ENCODE measurements at places on chromosomes 13 and 19.

GRCh38 chr13:114130131-114130836 lies 2.1 kb downstream of the RASA3 start:
- no peak for DNase-seq

- no peak for DNase-seq
Observed at GRCh38 chr13:58302349-58302748, 670.8 kb downstream of the PCDH17 start.

DNA sequence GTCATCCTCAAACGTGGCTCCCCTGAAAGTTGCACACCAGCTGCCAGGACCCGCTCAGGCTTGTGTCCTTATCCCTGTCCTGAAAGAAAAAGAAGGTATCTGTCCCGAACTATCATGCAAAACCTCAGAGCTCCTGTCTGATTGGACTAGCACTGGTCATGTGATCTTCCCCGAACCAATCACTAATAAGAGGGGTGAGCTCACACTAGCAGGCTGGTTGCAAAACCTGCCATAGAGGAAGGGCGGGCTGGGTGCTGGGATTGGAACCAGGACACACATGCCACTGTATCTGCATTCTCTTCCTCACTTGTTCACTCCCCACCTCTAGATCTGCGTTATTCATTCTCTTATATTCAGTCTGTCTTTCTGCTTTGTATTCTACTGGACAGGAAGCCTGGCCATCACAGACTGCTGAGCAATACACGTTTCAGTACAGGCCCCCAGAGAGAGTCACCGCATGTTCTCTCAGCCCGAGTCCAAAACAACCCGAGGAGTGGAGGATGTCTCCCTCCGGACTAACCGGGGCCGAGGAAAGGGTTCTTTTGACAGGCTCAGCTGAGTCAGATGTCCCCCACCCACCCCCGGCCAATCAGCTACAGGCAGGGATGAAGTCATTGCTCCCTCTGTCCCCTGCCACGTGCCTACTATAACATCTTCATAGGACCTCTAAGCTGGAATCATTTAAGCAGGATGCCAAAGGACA lies 97.7 kb downstream of the SIPA1L3 start:
- DNase-seq, result peak; percentile 61

- DNase-seq, result no peak
Observed at GRCh38 chr13:32037471-32037870, 5.9 kb downstream of the FRY start.

- no peak for DNase-seq
Observed at GRCh38 chr19:49643466-49643865, 1.5 kb downstream of the SCAF1 start.

DNA sequence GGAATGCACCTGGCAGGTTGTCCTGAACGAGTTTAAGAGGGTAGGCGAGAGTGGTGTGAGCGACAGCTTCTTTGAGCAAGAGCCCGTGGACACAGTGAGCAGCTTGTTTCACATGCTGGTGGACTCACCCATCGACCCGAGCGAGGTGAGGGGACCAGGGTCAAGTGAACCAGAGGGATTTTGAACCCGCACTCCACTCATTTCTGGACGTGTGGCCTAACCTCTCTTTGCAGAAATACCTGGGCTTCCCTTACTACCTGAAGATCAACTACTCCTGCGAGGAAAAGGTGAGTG lies 1.7 kb downstream of the CATSPERG start:
- DNase-seq, result no peak

DNA sequence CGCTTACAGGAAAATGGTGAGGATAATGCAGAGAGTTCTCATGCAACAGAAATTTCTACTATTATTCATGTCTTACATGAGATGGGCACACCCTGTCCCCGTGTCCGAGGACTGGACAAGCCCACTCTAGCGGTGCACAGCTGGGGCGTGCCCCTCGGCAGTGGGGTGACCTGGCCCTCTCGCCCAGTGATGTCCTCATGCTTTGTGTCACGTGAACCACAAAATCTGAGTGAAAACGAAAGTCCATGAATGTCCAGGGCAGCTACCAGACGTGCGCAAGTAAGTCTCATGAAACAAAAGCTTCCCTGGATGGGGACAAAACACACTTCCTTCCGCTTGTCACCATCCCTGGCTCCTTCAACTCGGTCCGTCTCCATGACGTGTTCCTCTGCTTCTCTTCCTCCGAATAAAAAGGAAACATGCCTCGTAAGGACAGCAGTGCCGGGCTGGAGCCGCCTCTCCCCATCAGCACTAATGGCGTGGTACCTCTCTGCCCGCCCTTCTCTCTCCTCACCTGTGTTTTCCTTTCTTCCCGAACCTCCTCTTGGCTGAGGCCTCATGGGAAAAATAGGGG lies 45.6 kb downstream of the ANKRD10 start:
- DNase-seq, result no peak

- DNase-seq, result no peak
Observed at GRCh38 chr13:27792393-27793218, at the start of gene GSX1. TSS of gene GSX1 (plus strand) at chr13:27792483. CDS start at chr13:27792691, 208 bp downstream.

DNA sequence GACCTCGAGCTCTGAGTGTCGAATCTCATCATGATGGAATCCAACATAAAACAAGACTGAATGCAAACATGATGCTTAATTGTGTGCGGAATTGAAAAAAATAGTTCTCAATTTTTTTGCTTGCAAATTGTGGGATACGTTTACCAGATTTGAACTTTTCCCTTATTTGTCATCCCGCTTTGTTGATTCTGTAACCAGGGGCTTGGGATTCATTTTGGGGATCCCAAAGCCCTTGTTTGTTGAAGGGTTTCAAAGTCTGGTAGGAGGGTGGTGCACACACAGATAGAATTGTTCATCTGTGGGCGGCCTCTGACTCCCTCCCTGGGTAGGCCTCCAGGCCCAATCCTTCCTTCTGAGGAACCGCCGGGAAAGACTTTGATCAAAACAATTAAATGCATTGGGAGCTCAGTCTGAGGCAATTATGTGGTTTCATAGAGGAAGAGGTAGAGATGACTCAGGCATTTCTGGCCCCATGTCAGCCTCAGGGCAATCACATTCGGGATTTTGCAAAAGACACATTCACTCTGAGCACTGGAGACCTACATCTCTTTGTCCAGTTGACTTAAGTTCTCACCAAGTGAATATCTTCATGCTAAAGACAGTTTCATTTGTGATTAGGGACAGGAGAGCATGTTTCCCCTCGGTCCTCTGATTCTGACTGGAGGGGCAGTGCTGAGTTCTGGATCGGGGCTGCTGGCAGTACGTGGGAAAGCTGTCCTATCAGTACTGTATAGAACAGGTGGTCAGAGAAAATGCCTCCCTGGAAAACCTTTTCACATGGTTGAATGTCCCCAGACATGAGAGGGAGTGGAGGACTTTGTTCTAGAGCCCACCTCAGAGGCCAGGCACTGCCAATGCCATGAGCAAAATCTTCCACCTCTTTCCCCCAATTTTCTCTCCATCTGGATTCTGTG lies 27.8 kb upstream of the IGFL4 start:
- DNase-seq, result no peak

DNA sequence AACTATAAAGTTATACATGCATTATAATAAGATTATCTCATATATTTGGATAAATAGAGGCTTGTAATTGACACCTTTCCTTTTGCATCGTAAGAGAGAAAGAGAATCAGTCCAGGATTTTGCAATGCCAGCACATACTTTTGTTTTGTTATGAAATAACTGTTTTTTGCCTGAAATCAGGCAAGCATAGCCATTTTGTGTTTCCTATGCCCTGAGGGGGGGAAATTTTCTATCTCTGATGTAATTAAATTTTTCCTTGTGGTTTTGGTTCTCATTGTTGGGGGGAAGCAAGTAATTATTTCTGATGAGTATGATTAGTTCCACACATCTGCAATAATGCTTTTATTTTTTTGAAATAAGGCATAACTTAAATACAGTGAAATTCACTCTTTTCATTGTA lies 229.4 kb downstream of the NDFIP2 start:
- DNase-seq, result no peak

GRCh38 chr19:5804516-5805461 lies at the start of gene NRTN:
TSS of gene NRTN (plus strand) at chr19:5805067. CDS start at chr19:5824166, 19,099 bp downstream.
- no peak for DNase-seq

- no peak for DNase-seq
Observed at GRCh38 chr13:20408181-20408580, 117.5 kb downstream of the CRYL1 start.

DNA sequence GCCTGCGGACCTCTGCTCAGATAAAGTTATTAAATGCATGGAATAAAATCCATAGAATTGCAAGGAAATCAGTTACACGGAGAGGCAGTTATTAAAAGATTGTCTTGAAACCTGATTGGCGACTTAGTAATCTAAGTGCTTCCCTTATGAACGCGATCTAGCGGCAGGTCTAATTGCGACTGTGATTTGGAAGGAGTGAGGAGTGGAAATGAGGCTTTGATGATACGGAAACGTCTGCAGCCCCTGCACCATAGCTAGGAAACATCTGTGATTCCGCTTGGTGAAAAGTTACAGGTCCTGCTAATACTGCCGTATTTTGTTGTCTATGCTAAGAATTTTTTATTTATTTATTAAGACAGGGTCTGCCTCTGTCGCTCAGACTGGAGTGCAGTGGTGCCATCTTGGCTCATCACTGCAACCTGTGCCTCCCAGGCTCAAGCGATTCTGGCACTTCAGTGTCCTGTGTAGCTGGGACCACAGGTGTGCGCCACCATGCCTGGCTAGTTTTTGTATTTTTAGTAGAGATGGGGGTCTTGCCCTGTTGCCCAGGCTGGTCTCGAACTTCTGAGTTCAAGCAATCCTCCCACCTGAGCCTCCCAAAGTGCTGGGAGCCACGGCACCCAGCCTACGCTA lies 887 bp downstream of the NDUFS7 start:
- DNase-seq, result no peak

DNA sequence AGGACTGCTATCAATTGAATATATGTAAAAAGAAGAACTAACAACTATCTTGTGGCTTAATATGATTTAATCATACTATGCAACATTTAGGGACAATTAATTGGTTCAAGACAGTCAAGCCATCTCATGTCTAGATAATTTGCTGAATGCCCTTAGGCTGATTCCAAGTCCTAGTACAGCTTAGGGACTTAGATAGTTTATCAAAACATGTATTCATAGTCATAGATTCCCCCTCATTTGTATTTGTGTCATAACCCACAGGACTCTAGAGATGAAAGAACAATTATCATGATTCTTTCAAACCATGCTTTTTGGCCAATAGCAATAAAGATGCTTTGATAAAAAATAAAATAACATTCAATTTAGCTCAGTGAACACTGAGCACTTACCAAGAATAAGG lies 607.6 kb downstream of the SLITRK1 start:
- DNase-seq, result no peak

GRCh38 chr19:5585461-5586299 lies 17.9 kb upstream of the TINCR start:
- no peak for DNase-seq

DNA sequence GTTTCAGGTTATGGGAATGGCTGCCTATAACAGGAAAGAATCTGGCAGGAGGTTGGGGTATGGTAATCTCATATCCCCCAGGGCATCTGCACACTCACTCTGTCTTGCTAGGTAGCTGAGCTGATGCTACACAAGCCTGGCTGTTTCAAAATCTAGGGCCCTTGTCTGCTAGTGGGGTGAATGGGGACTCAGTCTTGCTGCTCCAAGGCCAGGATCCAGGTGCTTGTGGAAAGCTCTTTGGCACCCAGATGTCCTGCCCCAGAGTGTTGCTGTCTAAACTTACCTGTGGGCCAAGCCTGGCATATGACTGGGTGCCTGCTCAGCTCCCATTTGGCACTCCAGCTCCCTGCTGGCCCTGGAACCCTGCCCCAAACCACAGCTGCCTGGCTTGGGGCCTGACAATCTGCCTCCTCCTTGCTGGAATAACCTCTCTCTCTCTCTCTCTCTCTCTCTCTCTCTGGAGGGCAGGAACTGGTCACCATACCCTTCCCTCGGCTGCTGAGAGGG lies 158.1 kb upstream of the TSC22D1 start:
- peak; percentile 24 for DNase-seq

GRCh38 chr13:40611004-40611403 lies 55.4 kb downstream of the FOXO1 start:
- DNase-seq, result no peak

DNA sequence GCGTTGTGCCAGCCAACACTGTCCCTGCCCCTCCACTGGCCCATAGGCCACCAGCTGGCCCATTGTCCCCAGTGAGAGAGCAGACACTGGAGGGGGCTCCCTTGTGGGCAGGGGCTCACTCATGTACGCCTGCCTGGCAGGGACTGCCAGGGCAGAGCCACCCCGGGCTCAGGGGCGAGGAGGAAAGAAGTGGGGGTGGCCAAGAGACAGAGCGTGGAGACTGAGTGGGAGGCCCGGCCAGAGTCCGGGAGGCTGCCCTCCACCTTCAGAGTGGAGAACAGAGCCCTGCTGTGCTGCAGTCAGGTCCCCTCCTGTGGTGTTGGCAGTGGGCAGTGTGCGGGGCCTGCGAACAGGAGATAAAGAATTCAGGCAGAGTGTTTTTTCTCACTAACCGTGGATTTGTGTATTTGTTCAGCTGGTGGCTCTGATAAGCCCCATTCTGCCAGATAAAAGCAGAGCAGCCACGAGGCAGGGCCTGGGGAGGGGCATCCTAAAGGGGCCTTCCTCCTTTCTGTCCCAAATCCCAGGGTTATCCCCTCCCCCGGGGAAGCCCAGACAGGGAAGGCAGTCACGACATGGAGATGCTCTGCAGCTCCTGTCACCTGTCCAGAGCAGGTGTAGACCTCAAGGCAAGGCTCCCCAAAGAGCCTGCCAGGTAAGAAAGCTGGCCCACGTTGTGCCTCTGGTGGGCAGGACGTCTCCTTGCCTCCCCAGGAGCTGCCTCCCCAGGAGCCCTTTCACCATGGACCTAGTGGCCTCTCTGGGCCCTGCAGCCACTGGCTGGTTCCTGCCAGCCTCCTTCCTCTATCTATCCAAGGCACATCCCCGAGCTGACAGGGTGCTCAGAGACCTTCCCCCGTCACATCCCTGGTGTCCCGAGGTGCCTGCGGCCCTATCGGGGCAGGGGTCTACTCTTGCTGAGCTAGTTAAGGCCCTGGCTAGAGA lies 33.0 kb downstream of the LYL1 start:
- DNase-seq, result no peak

DNA sequence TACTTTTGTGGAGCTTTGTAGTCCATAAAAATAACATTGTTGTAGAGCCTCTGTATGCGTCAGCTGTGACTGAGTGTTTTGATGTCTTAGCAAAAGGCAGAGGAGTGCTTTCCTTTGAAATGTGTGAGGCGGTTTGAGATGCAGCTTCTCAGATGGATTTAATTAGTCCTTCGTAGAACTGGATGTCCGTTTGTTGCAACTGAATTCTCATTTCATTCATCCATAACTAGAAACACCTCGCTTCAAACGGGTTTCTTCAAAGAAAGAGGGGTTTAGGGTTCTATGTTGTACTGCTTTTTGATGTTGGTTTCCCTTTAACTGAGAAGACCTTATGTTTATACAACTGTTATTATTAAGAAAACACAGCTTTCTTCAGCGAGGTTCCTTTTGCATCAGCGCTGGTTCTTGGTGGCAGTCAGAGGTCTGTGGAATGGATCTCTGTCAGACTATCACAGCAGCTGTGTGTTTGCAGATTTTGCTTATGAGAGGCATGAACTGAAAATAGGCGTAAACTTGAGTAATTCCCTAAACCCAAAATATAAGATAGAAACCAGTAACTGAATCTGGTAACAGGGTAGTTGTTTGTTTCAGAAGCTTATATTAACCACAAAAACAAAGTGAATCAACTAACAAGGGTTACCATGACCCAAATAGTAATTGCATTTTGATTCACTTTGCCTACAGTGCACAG lies 194.4 kb downstream of the GGACT start:
- no peak for DNase-seq

GRCh38 chr13:110400786-110401533 lies 93.9 kb downstream of the COL4A2 start:
- no peak for DNase-seq

- DNase-seq, result no peak
Observed at GRCh38 chr13:24680258-24680920, at the start of gene ATP12A. TSS of gene ATP12A (plus strand) at chr13:24680408. CDS start at chr13:24680744, 336 bp downstream.

Measured in NCI-H2107 (cell line).